GM23338 (cell line): ENCODE measurements at places on chromosomes 4 and X. TPM values are rescaled to one million over a fixed set of nuclear protein-coding genes. Genes with fewer than 3 reads are reported as not detected.

GRCh38 chrX:135170877-135171519 is at the start of gene CT55:
CT55 (minus strand) TSS chrX:135171398; CDS start chrX:135171171, 227 bp downstream.
- no peaks in the 10 kb centered on the region for H3K27me3 ChIP-seq
- H3K4me3 ChIP-seq = no peak within 1 kb of the TSS
- H3K27ac ChIP-seq = no peak within 1 kb of the TSS

DNA sequence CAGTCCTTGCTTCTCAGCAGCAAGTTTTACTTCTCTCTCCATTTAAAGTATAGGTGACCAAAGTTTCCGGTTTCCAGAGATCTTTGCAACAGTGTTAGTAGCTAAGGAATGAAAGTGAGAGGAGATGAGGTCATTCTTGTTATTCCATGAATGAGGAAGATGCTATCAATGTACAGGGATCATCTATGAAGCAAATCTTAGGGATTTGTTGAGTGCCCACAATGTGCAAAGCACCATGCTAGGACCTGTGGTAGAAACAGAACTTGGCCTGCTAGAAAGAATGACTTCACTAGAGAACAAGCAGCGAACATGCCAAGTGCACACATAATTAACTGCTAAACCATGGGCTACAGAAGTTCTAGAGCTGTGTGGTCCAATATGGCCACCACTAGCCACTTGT is 112.5 kb downstream of the MID1 start:
- peaks cover 40% of the 10 kb centered on the region for H3K4me1 ChIP-seq
- no peaks in the 10 kb centered on the region for H3K27me3 ChIP-seq
- H3K27ac ChIP-seq = no peak overlapping the region
- H3K4me3 ChIP-seq = no peak overlapping the region
- no peak for DNase-seq
- no peaks in the 10 kb centered on the region for H3K36me3 ChIP-seq

DNA sequence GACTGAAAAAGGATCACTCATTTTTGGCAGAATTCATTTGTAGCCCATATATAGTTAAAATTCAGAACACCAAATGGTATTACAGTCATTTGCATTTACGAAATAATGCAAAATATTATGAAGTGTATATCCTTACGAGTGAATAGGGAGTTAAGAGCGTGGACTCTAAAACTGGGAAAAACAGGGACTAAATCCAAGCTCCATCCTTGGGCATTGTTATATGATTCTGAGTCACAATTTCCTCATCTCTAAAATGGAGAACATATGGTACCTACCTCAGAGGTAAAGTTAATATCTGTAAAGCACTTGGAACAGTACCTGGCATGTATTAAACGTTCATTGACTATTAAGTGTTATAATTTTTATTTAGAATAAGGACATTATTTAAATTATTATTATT is 106.3 kb downstream of the ZAR1 start:
- no peaks in the 10 kb centered on the region for H3K36me3 ChIP-seq
- H3K27me3 ChIP-seq = no peaks in the 10 kb centered on the region
- H3K4me1 ChIP-seq = peaks cover 14% of the 10 kb centered on the region
- H3K4me3 ChIP-seq = no peak overlapping the region
- no peak overlapping the region for H3K27ac ChIP-seq
- DNase-seq = no peak

DNA sequence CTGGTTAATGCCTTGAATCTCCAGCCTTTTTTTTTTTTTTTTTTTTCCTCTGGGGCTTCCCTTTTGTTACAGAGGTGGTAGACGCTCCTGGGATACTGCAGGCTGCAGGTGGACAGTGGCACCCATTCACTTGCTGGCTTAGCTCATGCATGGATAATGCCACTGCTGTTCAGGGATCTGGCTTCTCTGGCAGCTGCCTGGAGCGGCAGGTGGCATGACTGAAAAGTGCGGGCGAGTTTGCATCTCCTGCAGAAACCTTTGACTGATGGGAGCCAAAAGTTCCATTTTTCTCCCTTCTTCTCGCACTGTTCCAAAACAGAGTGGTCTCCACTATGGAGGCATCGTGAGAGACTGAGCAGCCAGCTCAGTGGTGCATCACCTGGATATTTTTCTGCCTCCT is 5.9 kb upstream of the STIM2 start:
- peaks cover 21% of the 10 kb centered on the region for H3K4me1 ChIP-seq
- H3K27me3 ChIP-seq = no peaks in the 10 kb centered on the region

- no peaks in the 10 kb centered on the region for H3K36me3 ChIP-seq
- H3K27ac ChIP-seq = peak overlapping the region; percentile 84
- peak overlapping the region; percentile 76 for H3K4me3 ChIP-seq
- no peaks in the 10 kb centered on the region for H3K27me3 ChIP-seq
- no peak for DNase-seq
- H3K4me1 ChIP-seq = peaks cover 5% of the 10 kb centered on the region; the same call in 1 of the 2 replicates
Measured at GRCh38 chrX:71067712-71068043, 456 bp downstream of the SNX12 start.

DNA sequence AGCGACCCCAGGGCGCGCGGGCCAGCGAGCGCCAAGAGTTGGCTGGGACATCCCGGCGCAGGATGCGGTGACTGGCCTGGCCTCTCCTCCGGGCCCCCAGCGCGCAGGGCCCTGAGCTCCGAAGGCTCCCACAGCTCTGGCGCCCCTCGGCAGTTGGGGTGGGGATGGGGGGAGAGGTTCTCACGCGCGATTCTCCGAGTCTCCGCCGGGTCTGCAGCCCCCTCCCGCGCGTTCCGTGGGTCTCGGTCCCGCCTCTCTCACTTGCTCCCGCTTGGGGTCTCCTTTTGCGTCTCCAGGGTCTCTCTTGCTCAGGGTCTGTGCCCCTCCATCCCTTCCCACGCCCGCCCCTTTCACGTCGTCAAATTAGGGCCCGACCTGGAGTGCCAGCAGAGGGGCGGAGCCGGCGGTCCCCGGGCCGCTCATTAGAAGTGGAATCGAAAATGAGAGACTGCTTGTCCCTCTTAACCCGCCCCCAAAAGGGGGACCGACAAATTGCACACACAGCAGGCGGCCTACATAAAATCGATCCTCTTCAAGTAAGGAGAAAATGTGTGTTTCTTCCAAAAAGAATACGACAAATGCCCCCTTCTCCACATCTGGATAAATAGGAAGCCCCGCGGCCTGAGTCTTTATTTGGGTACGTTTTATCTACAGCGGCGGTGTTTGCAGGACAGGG is 877 bp upstream of the NKX1-1 start:
- DNase-seq = peak; percentile 34
- H3K27ac ChIP-seq = no peak overlapping the region
- H3K4me3 ChIP-seq = peak overlapping the region; percentile 55
- peaks cover 16% of the 10 kb centered on the region; the same call in 1 of the 2 replicates for H3K4me1 ChIP-seq
- H3K36me3 ChIP-seq = no peaks in the 10 kb centered on the region
- H3K27me3 ChIP-seq = peaks cover 97% of the 10 kb centered on the region

The YY2 gene
- total RNA-seq = 1.3 and 1.6 TPM in 2 replicates

The NIPAL1 gene
- total RNA-seq = 8.2 and 9.2 TPM in 2 replicates

The CFP gene
- 1.9 and 2.2 TPM in 2 replicates for total RNA-seq

The EFHC2 gene
- total RNA-seq = 2.6 and 3.1 TPM in 2 replicates

The GNRHR gene
- total RNA-seq = not detected in 2 replicates

The VGLL1 gene
- total RNA-seq = not detected in 2 replicates
